ENCODE measurements at places on chromosomes 12 and 14.

GRCh38 chr12:18849080-18849479 lies 111.2 kb downstream of the CAPZA3 start:
- no peak for DNase-seq

DNA sequence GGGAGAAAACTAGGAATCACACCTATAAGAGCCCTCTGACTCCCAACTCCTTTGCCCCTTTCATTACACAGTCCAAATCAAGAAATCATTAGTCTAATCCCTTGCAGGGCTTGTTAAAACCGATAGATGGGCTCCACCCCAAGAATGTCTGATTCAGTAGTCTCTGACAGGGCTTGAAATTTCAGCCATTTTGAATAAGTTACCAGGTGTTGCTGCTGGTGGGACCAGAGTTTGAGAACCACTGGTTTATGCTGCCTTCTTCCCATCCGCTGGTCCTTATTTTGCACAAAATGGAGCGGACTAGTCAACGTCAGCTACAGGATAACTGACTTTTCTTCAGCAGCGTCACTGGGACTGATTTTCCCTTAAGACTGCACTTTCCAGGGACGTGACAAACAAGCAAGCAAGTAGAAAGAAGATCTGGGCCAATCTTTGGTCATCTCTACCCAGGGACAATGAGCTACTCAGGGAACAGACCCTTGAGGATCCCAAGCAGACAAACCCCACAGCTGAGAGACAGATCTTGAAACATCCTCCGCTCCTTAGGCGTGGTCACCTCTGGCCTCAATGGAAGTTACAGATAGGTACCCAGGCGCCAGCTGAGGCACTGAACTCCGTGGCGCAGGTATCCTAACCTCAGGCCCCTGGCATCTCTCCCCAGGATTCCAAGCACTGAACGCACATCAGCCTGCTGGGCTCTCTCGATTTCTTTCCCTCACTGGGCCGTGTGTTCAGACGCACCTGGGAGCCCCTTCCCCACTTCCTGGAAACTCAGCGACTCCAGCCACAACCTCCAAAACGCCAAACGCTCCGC lies 900 bp downstream of the KCTD10 start:
- no peak for DNase-seq

DNA sequence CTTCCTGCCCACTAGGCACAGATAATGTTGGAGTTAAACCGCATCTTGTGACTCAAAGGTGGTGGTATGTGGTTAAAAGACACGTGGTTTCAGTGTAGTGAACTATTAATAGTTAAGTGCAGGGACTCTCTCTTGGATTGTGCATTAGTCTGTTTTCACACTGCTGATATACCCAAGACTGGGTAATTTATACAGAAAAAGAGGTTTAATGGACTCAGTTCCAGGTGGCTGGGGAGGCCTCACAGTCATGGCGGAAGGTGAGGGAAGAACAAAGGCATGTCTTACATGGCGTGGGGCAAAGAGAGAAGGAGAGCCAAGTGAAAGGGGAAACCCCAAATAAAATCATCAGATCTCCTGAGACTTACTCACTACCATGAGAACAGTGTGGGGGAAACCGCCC lies 362.3 kb downstream of the GLT1D1 start:
- DNase-seq: no peak

GRCh38 chr12:24584032-24584675 lies 364.7 kb downstream of the BCAT1 start:
- DNase-seq: no peak

- DNase-seq: no peak
These were observed 46.7 kb upstream of the TCL1A start for GRCh38 chr14:95760596-95760995.

GRCh38 chr14:58832095-58832521 lies 194.3 kb downstream of the DACT1 start:
- DNase-seq: no peak

GRCh38 chr12:104683831-104684503 lies 227.2 kb downstream of the CHST11 start:
- no peak for DNase-seq

- no peak for DNase-seq
These were observed 39.3 kb downstream of the DLK1 start for GRCh38 chr14:100765991-100766390.

DNA sequence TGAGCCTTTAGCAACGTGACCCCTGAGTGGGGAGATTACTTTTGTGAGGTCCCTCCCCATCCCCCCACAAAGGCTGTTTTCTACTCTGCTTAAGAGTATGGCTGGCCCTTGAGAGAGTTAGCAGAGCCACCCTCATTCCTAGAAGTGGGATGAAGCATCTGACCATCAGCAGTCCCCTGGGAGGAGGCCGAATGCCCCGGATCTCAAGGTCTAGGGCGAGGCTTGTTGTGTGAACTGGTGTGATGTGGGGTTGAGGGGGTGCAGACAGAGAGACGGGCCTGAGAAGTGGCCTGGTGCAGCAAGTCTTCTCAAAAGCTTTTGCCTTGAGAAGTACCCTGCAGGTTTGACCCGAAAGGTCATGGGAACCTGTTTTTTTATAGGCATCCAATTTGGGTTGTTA lies 153.0 kb upstream of the FKBP4 start:
- DNase-seq: no peak

GRCh38 chr12:32964981-32965585 lies 68.5 kb upstream of the PKP2 start:
- no peak for DNase-seq

- no peak for DNase-seq
These were observed 10.8 kb downstream of the BEGAIN start for GRCh38 chr14:100576091-100577085.

DNA sequence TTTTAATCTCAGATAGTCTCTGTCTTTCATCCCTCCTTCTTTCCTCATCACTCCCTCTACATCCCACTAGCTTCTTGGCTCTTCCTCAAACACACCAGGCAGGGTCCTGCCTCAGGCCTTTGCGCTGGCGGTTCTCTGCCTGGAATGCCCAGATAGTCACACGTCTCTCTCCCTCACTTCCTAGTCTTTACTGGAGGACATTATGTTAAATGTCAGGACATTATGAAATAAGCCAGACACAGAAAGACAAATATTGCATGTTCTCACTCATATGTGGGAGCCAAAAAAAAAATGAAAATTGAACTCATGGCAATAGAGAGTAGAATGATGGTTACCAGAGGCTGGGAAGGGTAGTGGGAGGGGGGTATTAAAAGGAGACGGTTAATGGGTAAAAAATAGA lies 442.0 kb downstream of the MED13L start:
- DNase-seq: no peak

DNA sequence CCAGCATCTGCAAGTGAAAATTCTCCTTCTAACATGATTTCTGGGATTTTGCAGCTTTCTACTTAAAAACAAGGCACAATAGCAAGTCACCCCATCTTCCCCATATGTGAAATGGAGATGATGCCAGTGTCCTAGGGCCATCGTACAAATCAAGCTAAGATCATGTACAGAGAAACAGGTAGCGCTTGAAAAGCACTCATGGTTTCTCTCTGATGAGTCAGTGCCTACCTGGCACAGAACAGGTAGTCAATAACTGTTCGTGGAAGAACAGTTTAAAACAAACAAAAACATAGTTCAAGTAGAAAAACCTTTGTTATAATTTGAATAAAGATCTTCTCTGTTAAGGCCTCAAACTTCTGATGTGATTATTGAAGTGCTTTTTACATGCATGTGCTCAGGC lies 46.9 kb downstream of the RAD52 start:
- DNase-seq: no peak

- DNase-seq: no peak
These were observed 118.6 kb upstream of the SYT1 start for GRCh38 chr12:78746001-78746400.

DNA sequence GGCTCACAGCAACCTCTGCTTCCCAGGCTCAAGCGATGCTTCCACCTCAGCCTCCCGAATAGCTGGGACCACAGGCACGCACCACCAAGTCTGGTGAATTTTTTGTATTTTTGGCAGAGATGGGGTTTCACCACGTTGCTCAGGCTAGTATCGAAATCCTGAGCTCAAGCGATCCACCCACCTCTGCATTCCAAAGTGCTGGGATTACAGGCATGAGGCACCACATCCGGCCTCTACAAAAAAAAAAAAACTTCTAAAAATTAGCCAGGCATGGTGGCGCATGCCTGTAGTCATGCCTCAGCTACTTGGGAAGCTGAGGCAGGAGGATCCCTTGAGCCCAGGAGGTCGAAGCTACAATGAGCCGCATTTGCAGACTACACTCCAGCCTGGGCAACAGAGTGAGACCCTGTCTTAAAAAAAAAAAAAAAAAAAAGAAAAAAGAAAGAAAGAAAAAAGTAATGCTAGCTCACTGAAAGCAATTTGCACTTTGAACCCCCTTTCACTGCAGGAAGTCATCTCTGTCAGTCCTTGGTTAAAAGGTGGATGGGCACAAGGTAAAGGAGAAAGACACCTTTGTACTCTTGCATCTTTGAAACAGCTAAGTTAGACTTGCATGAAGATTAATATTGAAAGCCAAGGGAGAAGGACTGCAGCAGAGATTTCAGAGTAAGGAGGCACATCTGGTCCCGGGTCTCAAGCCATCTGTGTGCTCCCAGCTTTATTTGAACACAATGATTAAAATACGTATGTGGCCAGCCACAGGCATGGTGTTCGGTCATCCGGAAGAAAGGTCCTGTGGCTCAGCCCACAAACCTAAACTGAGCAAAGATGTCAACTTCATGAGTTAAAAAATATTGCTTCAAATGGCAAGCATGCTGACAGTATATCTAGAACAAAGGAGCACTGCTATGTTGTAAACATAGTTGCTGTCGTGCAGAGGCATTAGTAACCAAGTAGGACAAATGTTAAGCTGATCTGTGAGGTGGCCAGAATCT lies 103.8 kb upstream of the HMGA2 start:
- no peak for DNase-seq

Data from activated gamma-delta T cell treated with anti-CD3 and anti-CD28 coated beads, Interleukin-2, amount 50 U/mL, for 16 hours (primary cell).